ENCODE measurements at places on chromosomes 13 and 19.
A peak's percentile ranks its signal among the peaks of the same experiment; 100 is the strongest.

- DNase-seq = no peak
Measured at GRCh38 chr19:57443121-57443696, 8.1 kb downstream of the ZNF749 start.

DNA sequence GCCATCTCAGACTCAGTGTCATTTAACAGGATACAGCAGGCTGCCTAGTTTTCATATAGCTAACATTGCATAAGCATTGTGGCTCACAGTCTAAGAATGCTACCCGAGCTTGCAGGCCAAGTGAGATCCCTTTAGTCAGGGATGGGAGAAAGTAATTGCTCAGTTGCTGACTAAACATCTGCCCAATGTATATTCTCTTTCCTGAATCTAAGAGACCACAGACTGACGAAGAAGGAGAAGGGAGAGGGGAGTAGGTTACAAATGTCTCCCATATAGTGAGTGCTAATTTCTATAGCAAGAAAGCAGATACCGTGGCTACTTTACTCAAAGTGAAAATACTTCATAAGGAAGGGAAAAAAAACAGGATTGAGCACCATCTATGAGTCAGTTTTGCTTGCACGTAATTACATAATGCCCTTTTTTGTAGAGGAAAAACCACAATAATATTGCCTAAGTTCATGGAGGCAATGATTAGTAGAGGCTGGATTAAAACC, 453.9 kb downstream of the COG6 start:
- no peak for DNase-seq

GRCh38 chr19:22901431-22902130, 69.5 kb downstream of the ZNF723 start:
- DNase-seq = no peak

DNA sequence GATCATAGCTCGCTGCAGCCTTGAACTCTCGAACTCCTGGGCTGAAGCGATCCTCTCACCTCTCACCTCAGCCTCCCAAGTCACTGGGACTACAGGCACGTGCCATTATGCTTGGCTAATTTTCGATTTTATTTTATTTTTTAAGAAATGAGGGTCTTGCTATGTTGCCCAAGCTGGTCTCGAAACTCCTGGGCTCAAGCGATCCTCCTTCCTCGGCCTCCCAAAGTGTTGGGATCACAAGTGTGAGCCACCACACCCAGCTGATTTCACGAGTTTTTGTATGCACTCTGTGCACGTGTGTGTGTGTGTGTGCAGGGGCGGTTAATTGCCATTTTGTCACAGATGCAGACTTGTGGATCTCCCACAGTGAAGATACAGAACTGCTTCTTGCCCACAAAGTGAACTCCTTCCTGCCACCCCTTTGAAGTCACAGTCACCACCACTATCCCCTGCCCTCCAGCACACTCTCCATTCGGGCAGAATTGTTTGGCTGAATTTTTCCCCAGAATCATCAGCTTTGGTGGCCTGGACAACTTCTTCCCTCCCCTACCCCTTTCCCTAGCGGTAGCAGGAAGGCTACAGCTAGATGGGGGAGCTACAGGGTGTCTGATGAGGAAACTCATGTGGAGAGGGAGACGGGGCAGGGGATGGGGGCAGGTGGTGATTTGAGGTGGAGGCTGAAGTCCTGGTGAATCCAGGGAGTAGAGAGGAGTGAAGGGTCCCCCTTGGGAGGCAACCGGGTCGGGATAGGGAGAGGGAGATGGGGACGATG, 59.6 kb downstream of the CELF5 start:
- DNase-seq = no peak

DNA sequence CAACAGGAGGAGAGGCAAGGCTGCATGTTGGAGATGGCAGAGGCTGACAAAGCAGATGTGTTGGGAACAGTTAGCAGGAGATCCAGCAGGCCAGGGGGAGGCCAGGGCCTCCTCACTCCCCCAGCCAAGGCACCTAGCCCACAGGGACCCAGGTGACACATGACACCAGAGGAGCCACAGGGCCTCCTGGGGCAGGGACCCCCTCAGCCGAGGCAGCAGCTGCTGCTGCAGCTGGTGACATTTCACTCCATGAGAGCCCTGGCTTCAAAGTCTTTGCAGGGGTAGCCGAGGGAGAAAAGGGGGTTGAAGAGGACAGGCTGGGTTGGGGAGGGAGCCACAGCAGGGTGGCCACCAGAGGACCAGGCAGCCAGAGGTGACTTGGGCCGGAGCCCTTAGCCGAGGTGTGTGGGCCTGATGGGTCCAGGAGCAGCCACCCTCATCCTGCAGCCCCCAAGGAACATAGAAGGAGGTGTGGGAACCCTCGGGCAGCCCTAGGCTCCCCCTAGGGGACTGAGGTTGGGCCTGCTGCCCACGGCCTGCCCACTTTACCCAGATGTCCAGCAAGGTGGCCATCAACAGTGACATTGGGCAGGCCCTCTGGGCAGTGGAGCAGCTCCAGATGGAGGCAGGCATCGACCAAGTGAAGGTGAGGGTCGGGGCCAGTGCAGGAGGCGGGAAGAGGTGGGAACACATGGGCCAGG, at the start of gene GNG14:
GNG14 (plus strand) TSS at position 503 of the 701 bp plus-strand sequence; CDS start at position 554, 51 bp downstream.
- DNase-seq = no peak

DNA sequence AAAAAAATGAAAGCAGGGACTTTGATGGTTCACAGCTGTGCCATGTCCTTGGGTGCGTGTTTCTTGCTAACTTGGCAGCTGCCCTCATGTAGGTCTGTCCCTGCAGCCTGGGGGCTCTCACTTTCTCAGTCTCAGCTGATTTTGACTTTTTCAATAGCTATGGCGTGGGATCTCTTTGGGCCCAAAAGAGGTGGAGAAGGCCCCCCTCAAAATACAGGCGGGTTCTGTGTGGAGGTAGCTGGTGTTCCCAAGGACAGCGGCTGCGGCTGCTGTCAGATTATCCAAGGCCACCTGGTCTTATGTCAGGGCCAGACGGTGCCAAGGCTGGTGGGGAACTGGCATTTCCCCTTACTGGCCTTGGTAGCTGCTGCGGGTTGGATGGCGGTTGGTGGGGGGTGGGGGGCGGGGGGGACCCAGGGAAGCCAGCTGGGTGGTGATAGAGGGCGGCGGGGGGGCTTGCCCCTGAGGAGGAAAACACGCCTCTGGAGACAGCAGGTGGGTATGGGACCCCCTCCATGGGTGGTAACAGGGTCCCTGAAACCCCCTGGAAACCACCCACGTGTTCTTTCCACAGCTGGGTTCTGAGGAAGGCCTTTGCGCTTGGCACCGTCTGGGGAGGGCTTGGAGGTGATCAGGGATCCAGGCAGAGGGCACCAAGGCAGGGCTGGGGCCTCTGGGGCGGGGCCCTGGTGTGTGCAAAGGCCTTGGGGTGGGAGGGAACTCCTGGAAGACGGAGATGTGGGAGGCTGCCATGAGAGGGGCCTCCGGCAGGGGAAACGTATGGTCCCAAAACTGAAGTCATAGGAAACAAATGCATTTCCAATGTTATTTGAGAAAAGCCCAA, 4.1 kb downstream of the TIMM13 start:
- no peak for DNase-seq

DNA sequence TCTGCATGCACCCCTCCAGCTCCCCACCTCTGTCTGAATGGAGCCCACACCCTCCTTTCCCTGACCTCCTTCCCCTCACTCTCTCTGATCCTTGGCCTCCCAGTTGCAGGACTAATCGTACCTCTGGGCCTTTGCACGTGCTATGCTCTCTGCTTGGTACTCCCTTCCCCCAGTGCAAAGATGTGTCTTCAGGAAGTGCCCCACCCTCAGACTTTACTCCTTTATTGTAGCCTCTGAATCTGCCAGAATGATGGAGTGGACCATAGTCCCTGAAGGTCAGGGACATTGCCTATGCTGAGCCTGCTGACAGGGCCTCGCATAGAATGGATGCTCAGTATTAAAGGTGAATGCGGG, 1.3 kb upstream of the JUND start:
- no peak for DNase-seq

DNA sequence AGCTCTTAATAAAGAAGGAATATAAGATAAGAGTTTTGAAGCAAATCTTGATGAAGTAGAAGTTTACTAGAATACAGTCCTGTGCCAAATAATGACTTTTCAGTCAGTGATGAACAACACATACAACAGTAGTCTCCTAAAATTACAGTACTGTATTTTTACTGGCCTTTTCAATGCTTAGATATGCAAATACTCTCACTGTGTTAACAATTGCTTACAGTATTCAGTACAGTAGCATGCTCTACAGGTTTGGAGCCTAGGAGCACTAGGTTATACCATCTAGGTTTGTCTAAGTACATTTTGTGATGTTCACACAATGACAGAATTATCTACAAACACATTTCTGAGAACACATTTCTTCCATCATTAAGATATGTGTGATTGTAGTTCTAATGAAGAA, 316.7 kb upstream of the KLHL1 start:
- DNase-seq = no peak

DNA sequence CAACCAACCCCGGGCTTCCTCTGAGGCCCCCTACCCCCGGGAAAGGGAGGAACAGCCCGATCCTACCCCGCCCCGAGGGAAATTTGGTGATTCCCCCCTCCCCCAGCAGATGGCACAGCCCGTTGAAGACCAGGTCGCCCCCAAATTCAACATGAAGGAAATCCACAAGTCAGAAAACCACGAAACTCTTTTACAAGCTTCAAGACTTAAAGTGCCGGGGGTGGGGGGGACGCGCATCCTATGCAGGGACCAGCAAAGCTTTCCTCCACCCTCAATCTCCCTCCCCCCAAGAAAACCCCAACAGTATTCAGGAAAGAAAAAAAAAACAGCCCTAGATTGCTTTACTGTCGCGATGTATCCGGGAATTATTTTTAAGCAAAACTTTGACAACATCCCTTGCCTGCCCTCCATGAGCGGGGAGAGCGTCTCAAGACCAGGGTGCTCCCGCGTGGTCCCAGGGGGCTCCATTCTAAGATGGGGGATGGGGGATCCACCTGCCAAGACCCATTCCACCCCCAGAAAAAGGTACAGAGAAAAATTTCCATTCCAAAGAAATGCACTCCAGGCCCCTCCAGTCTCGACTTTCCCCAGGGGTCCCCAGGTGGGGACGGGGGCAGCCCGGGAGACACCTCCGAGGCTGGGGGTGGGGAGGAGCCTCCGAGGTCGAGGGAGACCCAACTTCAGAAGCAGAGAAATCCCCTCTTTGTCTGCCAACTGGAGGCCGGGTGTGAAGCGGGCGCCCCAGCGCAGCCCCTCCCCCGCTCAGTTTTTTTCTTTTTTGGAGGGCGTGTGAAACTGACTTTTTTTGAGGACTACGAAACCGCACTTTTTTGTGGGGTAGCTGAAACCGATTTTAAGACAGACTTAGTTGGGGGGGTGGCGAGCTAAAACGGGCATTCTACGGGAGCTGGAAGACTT, 1.5 kb downstream of the TCF3 start:
- DNase-seq = no peak

DNA sequence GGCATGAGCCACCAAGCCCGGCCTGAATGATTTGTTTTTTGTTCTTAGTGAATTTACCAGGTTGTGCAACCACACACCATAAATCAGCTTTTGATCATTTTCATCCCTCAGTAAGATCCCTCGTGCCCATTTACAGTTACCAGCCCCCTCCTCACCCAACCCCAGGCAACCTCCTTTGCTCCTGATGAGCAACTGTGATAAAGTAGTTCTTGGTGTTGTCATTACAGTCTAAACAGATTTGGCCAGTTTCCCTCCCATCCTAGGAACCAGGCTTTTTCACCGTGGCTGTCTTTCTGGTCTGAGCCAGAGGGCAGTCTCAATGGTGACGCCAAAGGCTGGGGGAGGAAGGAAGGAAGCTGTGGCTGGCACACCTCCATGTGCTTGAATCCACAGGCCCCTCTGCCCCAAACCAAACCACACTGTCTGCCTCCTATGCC, 61.2 kb upstream of the WDFY2 start:
- no peak for DNase-seq

GRCh38 chr13:108281901-108282300, 12.4 kb downstream of the TNFSF13B start:
- DNase-seq = no peak

DNA sequence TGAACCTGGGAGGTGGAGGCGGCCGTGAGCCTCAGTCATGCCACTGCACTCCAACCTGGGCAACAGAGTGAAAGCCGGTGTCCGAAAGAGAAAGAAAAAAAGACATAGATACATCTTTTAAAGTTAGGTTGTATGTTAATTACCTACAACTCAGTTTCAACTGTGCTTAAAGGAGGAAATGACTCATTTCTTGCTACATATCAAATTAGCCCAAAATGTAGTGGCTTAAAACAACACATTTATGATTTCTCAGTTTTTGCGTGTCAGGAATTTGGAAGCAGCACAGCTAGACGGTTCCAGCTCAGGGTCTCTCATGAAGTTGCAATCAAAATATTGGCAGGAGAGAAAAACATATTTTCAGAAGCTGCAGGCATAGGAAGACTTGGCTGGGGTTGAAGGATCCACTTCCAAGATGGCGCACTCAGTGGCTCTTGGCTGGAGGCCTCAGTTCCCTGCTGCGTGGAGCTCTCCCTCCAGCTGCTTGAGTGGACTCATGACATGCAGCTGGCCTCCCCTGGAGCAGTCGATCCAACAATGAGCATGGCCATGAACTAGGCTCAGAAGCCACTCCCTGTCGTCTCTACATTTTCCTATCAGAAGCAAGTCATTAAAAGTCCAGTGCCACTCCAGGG, 7.1 kb downstream of the LDLR start:
- DNase-seq = no peak

GRCh38 chr19:15551293-15552004, 43.1 kb downstream of the CYP4F22 start:
- DNase-seq = no peak

GRCh38 chr19:289651-290371, 1.4 kb downstream of the PLPP2 start:
- no peak for DNase-seq

DNA sequence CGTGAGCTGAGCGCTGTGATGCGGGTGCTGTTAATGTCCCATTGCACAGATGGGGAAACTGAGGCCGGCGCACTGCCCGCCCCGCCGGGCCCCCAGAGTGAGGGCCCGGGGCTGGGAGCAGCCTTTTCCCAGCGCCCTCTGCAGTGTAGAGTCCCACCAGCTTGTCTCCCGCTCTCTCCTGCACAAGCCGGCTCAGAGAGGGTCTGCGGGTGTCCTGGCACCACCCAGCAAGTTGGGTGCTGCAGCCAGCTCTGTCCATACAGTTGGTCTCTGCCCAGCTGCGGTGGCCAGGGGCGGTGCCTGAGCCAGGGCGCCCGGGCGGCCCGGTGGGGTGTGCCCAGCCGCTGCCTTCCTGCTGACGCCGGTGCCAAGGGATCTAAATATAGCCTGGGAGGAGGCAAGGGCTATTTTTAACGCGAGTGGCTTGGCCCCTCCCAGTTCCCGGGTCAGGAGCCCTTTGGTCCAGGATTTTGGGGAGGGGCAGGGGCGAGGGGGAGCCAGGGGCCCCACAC, 19.3 kb downstream of the GADD45B start:
- peak; percentile 34 for DNase-seq

DNA sequence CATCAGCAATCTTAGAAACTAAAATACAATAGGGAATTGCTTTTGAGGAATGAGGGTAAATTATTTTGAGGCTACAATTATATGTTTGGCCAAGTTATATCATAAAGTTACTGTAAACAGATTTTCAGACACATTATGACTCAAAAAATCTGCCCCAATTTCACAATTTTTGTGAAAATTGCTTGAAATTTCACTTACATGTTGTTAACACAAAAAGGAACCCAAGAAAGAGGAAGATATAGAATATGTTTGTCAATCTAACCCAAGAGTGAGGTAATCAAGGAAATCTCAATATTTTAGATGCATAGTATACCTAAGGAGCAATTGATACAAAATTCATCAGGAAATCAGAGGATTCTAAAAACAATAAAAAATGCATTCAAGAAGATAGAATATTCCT, 73.9 kb upstream of the FNDC3A start:
- no peak for DNase-seq

GRCh38 chr13:64749301-64749700, 2480.8 kb downstream of the PCDH9 start:
- DNase-seq = no peak

Data from posterior cingulate gyrus (tissue), 11 donors.